ENCODE measurements at places on chromosomes 6 and 20.
A peak's percentile ranks its signal among the peaks of the same experiment; 100 is the strongest.

DNA sequence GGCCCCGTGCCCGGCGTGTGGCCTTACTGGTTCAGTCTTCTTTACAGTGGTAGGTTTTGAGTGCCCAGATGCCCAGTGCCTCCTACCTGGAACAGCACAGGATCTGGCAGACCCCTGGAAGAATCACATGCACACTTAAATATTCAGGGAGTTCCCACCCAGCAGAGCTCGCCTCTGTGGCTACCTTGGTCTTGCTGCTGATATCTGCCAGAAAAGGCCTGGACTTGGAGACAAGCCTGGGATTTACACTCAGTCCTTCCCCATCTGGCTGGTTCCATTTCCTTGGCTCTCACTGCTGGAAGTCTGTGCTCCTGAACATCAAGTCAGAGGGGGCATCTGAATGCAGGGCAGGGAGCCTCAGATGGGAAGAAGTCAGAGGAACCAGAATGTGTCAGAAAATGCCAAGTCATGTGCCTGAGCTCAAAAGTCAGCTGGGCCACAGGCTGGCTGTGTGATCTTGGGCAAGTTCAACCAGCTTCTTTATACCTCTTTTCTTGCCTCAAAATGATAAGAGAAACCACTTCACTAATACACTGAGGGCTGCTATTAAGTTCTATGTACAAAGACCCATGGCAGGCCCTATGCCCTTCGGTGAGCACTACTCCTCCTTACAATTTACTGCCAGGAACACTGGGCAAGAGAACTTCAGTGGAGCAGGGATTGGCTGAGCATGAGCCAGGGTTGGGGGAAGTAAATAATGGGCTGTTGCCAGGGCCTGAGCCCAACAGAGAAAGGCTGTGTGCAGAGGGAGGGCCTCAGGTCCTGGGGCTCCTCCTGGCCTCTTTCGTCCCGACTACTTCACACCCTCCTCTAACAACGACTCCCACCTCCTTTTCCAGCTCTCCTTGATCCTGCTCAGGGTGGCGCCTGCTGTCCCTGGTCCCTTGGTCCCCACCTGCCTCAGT is 158.1 kb upstream of the PROKR2 start:
- no peak for DNase-seq

GRCh38 chr6:54071821-54072340 is 39.4 kb upstream of the MLIP start:
- no peak for DNase-seq

DNA sequence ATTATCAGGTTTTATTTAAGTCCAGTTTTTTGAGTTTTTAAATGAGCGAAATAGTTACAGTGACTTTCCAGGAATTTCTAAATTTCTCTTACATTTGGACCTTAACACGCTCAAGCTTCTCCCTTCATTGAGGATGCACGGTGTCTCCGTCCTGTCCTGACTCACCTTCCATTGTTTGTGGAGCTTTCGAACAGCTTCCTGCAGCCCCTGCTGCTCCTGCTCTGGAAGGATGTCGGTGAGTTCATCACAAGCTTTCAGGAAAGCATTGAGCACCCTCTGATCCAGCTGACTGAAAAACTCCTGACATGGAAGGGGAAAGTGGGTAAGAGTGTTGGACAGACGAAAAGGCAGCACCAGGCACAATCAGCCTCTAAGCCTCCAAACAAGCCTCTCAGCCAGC is 183.7 kb downstream of the SYNE1 start:
- DNase-seq: no peak

GRCh38 chr6:30463651-30464618 is 25.4 kb upstream of the HLA-E start:
- DNase-seq: peak; percentile 77

DNA sequence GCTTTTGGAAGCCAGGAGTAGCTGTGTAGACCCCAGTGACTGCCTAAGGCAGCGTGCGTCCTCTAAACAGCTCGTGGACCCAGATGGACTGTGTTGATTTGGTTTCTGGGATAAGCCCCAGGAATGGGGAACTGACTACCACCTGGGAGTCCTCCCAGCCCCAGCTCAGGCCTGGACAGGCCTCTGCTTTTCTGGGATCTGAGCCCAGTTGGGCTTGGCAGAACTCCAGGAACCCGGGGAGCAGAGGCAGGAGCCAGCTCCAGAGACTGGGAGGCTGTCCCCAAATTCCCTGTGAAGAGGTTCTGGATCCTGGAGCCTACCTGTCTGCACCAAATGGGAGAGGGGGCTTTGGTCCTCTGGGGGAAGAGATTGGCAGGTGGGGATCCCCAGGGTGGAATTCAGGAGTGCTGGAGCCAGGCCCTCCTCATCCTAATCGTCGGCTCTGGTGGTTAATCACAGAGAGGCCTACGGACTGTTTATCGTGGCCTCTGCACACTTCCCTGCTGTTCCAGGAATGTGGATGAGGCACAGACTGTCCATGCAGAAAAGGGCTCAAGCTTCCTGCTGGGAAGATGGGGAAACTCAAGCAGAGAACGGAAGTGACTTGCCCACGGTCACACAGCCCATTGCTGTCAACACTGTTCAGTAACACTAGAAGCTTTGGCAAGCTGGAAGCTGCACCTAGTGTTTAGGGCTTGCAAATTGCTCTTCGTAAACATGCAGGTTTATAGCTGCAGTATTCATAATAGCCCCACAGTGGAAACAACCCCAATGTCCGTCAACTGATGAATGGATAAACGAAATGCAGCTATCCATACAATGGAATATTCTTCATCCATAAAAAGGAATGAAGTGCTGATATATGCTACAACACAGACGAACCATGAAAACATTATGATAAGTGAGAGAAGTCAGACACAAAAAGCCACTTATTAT is 100.6 kb downstream of the KCNB1 start:
- DNase-seq: no peak

DNA sequence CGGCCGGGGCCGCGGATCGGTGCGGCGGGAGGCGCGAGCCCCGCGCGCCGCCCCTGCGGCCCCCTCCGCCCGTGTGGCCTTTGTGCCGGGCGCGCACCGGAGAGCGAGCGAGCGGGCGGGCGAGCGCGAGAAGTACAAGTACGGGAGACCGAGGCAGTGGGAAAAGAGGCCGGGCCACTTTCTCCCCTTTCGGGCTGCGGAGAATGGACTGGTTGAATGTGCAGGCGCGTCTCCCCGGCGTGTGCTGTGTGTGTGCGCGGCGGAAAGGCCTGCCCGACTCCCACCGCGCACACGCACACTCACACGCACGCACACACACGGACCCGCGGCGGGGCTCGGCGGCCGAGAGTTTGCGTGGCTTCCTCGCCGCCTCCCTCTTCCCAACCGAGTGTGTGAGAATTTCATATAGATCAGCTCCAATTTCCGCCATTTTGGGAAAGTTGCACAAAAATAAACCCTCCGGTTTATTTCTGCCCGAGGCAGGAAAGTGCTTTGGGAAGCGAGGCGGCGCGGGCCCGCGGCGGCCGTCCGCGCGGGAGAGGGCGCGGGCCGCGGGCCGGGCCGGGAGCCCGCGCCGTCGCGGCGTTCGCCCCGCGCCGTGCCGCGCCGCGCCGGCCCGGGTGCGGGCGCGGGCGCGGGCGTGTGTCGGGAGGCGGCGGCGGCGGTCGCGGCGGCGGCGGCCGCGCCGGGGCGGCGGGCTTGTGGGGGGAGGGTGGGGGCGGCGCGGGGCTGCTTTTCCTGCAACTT is 1.1 kb downstream of the L3MBTL3 start:
- DNase-seq: no peak

GRCh38 chr6:141452354-141452686 is 680.4 kb upstream of the GJE1 start:
- no peak for DNase-seq

GRCh38 chr6:23403460-23403859 is 722.6 kb upstream of the NRSN1 start:
- DNase-seq: no peak

GRCh38 chr6:128598571-128598970 is 78.2 kb upstream of the PTPRK start:
- no peak for DNase-seq

GRCh38 chr6:167664678-167665660 is 161.7 kb upstream of the AFDN start:
- DNase-seq: no peak

DNA sequence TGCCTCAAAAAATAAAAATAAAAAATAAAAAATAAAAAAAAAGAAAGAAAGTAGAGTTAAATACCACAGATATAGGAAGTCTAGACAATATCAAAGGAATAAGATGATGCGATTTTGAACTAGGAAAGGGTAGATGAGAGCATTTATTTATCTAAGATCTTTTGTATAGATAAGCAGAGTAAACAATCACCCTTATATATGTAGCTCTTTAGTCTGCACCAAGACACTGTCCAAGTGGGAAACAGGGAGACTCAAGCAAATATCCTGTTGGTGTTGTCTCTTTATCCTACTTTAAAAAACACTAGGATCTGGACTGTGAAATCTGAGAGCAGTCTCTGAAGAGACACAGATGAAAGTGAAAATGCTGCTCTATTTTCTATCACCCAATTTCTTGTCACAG is 587.0 kb upstream of the FLRT3 start:
- DNase-seq: no peak

GRCh38 chr6:43221046-43221972 is 8.0 kb downstream of the DNPH1 start:
- DNase-seq: no peak

DNA sequence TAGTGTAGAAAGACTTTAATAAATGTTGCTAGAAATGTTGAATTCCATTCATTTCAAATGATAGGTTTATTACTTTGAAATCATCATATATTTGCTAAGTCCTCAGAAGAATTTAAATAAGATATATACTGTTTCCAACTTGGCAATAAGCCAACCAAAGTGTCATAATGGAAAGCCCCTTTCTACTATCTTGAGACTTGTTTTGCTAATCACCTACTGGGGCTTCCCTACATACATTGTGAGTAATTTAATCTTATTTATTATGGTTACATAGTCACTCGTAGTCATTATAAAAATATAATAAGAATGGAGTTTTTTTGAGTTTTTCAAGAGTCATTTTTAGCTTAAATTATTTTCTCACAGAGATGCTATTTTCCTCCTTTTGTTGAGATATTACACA is 20.7 kb downstream of the COL19A1 start:
- DNase-seq: no peak

DNA sequence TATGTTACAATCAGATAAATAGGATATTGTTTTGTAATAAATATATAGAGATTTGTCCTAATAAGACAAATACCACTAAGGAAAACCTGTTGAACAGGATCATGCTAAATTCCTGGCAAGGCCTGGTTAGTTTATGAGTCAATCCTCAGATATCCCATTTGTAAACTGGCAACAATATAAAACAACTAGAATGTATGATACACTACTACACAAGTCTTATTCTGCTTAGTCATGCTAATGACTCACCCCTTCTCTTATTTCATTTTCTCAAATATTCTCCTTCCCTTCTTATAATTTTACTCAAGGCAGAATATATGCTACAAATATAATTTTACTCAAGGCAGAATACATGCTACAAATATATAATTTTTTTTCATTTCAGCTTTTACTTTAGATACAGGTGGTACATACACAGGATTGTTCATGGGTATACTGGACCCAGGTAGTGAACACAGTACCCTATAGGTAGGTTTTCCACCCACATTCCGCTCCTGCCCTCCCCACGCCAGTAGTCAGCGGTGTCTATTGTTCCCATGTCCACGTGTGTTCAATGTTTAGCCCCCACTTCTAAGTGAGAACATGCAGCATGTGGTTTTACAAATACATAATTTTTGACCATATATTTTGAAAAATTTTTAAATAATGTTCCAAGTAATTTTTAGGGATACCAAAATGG is 6.3 kb downstream of the OSER1 start:
- DNase-seq: no peak

- DNase-seq: no peak
Observed at GRCh38 chr20:42442716-42443115, 747.0 kb downstream of the PTPRT start.

DNA sequence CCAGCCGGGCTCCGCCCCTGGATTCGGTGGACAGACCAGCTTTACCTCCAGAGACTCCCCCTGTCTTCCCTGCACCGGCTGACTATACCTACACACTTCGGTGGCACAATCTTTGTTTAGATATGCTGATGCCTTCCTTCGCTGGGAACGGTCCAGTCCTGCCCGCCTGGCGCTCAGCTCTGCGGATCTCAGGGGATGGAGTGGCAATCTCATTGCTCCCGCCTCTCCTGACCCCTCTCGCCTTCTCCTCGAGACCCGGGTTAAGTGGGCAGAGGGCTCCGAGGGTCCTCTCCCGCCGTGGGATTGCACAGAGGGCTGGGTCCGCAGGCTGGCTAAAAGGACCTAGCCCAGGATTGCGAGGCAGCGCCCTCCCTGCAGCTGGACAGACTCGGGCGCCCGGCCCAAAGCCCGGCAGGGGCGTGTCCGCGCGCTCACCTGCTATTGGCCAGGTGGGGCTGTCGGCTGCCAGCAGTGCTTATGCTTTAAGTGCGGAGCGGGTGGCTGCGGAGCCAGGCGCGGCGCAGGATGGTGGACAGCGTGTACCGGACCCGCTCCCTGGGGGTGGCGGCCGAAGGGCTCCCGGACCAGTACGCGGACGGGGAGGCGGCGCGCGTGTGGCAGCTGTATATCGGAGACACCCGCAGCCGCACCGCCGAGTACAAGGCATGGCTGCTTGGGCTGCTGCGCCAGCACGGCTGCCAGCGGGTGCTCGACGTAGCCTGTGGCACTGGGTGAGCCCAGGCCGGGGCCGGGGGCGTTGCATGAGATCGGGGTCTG is at the start of gene GNMT:
Gene GNMT, plus strand, starts transcription at position 512 of the 777 bp plus-strand sequence. Its CDS starts 14 bp downstream, at position 526.
- DNase-seq: peak; percentile 70

DNA sequence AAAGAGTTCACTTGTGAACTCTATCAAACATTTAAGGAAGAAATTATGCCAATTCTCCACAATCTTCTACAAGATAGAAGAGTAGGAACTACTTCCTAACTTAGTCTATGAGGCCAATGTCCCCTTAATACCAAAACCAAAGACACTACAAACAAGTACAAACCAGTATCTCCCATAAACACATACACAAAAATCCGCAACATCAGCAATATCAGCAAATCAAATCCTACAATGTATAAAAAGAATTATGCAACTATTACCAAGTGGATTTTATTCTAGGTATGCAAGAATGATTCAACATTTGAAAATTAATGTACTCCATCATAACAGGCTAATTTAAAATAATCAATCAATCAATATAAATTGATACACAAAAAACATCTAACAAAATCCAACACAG is 45.4 kb downstream of the SYCP2 start:
- no peak for DNase-seq

- DNase-seq: no peak
Observed at GRCh38 chr20:22542427-22542826, 41.9 kb downstream of the FOXA2 start.

DNA sequence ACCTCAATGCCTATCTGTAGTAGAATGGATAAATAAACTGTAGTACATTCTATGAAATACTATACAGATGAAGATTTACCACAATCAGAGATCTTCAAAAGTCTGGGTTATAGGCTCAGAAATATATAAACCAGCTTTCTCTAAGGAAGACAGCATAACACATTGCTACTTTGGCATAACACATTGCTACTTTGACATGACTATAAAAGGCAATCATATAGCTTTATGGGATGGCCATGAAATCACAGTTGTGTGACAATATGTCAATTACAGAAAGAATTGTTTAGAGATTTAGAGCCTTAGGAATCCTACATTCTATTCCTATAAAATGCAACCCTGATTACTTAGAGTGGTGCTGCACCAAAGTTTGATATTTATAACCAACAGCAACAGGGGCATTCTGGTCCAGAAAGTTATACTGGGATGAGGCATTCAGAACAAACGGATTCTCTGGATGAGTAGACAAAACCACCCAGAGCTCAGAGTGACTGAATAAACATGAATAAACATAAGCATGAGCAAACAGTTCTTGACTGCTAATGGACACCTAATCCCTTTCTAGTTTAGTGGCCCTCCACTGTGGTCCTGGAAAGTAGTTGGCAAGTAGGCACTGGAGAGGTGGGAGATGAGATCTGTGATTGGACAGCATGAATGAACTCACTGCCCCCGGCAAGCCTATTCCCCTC is 12.0 kb downstream of the TTI1 start:
- DNase-seq: no peak

- no peak for DNase-seq
Observed at GRCh38 chr6:122246906-122247658, 152.4 kb upstream of the HSF2 start.
